ENCODE measurements at places on chromosomes 2 and 18.
A peak's percentile ranks its signal among the peaks of the same experiment; 100 is the strongest.

GRCh38 chr2:72745679-72746368 is 80.0 kb downstream of the EXOC6B start:
- DNase-seq, result peak; percentile 67

DNA sequence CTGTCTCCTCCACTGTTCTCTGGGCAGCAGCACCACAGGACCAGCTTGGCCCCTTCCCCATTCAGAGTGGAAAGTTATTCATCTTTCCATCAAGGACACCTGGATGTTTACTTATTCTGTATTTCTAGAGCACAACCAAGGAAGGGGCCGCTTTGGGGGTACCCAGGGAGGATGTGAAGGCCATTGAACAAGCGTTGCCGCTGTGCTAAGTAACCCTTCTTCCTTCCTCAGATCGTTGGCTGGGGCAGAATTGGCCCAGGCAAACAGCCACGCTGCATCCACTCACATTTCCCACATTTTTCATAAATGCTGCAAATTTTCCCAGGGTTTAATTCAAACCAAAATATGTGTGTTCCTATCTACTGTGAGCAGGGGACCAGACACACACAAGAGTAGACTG is 76.2 kb upstream of the NPAS2 start:
- no peak for DNase-seq

GRCh38 chr2:44943031-44943692 is 1.7 kb downstream of the SIX3 start:
- no peak for DNase-seq

DNA sequence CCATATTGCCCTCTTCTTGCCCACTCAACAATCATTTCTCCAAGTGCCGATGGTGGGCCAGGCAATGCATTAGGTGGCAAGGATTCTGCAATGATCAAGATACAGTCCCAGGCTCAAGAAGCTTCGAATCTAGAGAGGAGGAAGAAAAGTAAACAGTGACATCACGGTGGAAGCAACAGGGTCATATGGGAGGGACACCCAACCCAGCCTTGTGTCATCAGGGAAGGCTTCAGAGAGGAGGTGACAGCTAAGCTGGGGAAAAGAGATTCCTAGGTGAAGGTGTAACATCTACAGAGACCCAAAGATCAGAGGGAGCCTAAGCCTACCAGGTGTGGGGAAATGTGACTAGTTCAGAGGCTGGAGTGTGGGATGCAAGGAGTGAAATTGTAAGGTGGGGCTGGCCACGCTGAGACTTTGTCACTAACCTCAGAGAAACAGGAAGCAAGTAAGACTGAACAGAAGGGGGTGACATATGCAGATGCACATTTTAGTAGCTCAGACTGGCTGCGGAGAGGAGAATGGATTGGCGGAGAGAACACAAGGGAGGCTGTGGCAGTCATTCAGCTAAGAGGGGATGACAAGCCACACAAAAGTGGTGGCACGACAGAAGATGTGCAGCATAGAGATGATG is 104.9 kb downstream of the ANKRD44 start:
- no peak for DNase-seq

- DNase-seq, result no peak
Observed at GRCh38 chr2:101854877-101855276, 136.9 kb upstream of the IL1R2 start.

DNA sequence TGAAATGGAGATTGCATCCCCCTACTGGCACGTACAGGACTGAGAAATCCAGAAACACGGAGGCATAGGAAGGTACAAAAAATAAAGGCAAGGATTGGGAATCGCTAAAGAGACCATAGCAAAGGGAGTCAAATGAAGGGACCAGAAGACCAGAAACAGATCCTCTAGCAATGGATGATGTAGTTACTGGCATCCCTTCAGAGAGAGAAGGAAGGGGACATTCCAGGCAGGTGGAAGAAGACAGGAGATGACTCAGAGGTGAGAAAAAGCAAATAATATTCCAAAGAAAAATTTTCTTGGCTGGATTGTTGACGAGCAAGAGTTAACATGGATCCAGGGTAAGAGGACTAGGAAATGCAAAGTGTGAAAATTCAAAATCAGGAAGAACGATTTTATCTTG is 78.4 kb upstream of the FZD7 start:
- DNase-seq, result no peak

DNA sequence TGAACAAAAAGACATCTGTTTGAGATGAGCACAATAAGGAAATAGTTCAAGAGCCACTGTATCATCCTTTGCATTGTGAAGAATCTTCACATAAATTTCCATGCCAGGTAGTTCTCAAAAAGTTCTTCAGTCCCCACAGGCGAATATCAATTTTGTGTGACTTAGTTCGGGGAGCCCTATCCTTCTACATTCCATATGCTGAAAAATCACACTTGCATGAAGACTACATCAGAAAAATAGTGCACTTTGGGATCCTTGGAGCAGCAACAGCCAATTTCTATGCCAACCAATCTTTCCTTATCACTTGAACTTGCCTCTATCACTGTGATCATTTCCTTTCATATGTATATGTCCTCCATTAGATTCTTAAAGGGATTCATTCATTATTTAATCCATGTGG is 830.6 kb upstream of the POU3F3 start:
- DNase-seq, result no peak

DNA sequence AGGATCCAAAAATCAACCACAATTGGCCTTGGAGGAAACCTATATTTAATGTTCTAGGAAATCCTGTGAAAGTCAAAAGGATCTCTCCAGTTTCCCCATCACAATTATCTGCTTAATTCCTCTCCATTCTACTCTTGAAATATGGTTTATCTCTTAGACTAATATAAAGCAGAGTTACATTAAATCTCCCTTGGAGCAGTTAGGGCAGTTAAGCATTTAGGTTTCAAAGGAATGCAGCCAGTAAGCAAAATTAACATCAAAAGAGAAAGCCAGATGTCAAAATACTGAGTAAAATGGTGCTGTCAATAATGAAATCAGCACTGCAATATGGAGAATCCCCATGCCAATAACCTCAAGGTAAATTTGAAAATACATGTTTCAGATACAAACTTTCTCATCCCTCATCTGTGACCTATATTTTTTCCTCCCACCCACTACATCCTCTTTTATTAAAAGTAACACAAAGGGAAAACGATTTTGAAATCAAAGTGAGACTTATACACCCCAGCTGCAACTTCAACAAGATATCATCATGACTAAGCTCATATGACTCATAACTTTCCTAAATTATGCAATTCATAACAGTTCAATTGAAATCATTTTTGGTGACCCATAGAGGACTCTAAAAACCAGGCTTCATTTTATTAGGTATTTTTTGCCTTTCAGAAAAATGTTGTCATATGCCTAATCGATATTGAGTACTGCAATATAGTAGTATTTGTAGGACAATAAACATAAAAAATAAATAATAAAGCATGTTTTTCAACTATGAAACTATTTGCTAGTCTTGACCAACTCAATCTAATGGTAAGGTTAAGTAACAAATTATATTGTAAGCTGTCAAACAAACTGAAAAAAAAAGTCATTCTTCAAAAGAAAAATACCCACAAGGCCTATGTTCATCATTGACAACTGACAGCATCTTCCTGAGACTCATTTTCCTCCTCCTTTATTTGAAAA is 3.1 kb downstream of the ADAM17 start:
- DNase-seq, result no peak

GRCh38 chr18:74989134-74989533 is 219.8 kb downstream of the PTGR3 start:
- no peak for DNase-seq

DNA sequence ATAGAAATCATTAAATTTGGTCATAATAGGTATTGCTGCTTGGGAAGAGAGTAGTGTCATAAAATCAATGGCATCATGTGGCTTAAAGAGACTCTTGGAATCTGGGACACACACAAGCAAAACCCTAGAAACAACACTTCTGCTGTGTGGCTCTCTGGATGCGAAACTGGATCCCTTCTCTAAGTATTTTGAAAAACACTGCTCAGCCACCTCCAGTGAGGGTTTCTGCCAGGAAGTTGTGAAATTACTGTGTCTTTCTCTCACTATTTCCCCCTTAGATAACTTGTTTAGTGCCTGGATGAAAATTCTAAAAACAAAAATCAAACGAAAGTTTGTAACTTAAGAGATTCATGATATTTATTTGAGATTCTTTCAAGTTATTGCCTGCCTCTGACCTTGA is 163.8 kb downstream of the RHBDD1 start:
- no peak for DNase-seq

GRCh38 chr2:41644936-41645335 is 402.9 kb upstream of the PKDCC start:
- DNase-seq, result no peak

GRCh38 chr2:42084231-42084671 is 36.4 kb downstream of the PKDCC start:
- no peak for DNase-seq

- DNase-seq, result no peak
Observed at GRCh38 chr2:222298311-222299150, at the start of gene PAX3. Gene PAX3 (minus strand): TSS chr2:222298998. CDS start chr2:222298615, 383 bp downstream.

DNA sequence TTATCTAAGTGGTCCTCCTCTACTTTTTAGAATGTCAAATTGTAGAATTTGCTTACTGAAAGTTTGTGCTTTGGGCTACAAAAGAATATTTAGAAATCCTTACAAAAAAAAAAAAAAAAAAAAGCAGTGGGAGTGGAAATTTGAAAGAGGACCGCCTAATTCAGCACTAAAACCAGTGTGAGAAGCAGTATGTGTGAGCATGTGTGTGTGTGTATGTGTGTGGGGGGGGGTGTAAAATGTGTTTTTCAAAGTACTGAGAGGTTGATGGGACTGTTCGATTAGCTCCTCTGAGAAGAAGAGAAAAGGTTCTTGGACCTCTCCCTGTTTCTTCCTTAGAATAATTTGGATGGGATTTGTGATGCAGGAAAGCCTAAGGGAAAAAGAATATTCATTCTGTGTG is at the start of gene VIT:
TSS of gene VIT (plus strand) at position 175 of the 400 bp plus-strand sequence. CDS start 19,664 bp downstream, outside the sequence.
- no peak for DNase-seq

DNA sequence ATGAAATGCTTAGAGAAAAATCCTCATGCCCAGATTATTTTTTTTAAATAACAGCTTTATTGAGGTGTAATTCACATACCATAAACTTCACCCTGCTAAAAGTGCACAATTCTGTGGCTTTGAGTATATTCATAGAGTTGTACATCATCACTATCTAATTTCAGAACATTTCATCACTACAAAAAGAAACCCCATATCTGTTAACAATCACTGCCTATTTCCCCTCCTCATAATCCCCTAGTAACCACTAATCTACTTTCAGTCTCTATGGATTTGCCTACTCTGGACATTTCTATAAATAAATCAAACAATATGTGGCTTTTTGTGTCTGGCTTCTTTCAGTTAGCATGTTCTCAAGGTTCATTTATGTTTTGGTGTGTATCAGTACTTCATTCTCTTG is 51.4 kb downstream of the OSBPL1A start:
- DNase-seq, result no peak

- no peak for DNase-seq
Observed at GRCh38 chr2:195647302-195647701, 9.7 kb upstream of the SLC39A10 start.

GRCh38 chr2:241091201-241091600 is 10.9 kb downstream of the MTERF4 start:
- no peak for DNase-seq

DNA sequence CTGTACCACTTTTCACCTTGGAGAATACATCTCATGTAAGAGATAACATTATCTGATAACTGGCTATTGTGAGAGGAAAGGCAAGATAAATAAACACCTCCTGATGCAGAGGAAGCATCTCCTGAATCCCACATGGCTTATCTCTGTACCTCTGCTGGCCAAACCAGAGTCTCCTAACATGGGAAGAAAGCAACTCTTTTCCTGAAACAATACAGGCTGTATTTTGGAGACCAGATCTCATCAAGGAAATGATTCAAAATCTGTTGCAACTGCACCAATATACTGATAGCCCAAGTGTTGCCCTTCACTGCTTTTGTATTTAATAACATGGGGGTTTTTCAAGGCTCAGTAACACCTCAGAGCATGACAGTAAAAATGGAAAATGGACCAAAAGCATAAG is 106.9 kb downstream of the MREG start:
- DNase-seq, result no peak

GRCh38 chr2:195604706-195605105 is 52.3 kb upstream of the SLC39A10 start:
- DNase-seq, result no peak

GRCh38 chr2:144748443-144748842 is 228.5 kb upstream of the ZEB2 start:
- no peak for DNase-seq

- DNase-seq, result no peak
Observed at GRCh38 chr18:2468051-2468450, 103.3 kb downstream of the METTL4 start.

GRCh38 chr2:11681722-11682589 is 12.0 kb upstream of the NTSR2 start:
- DNase-seq, result peak; percentile 13

DNA sequence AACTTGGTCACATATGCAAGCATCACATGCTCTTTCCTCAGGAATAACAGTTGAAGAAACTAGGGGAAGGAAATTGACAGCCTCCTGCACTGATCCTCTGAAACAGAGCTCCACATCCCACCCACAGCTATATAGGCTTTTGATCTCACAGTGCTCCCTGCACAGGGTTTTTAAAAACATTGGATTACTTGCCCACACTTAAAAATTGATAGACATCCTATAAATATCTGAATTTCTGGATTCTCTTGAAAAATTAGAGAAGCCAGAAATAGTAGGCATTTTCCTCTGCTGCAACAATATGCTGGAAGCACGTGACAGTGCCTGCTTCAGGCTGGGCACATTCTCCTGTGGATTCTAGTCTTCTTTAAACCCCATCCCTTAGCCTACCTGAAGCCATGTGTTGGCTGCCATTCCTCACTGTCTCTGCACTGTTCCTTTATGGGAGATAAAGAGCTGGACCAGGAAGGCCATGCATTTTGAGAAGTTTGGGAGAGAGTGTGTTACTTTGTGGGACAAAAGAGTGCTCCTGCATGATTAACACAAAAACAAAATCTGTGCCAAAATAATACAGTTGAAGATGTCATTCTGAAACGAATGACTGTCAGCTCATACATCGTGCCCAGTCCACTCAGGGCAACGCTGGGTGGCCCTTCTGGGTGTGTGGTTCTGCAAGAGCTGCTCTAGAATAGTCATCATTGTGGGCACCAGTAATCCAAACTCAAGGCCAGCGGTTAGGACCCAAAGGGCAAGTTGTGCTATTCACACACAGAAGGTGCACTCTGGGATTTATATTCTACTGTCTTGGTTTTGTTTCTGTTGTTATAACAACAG is 59.8 kb downstream of the GYPC start:
- DNase-seq, result no peak

DNA sequence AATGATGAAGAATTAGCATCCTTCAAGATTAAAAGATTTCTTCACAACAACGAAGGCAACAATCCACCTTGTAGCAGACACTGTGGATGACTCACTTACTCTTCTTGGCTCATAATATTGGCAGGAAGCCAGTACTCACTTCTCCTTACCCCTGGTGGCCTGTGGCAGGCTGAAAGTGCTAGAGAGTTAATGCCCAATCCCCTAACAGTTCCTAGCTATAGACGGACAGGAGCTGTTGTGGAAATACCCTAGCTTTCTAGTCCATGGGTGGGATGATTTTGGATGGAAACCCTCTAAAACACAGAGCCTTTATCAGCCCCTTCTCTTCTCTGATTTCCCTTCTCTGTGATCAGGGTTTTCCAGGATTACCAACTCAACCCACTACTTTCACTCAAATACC is 128.6 kb upstream of the NYAP2 start:
- peak; percentile 5 for DNase-seq

GRCh38 chr2:68466361-68466777 is 725 bp downstream of the FBXO48 start:
- DNase-seq, result no peak

- DNase-seq, result no peak
Observed at GRCh38 chr2:40400336-40400953, 51.4 kb downstream of the SLC8A1 start.

- no peak for DNase-seq
Observed at GRCh38 chr2:66498289-66498975, 63.5 kb downstream of the MEIS1 start.

GRCh38 chr2:191245046-191245868 is at the start of gene MYO1B:
Gene MYO1B (plus strand): TSS chr2:191245404. CDS start chr2:191276896, 31,492 bp downstream.
- peak; percentile 41 for DNase-seq

All from NCI-H774 (cell line).